ENCODE measurements at places on chromosomes 5 and 9. TPM values are rescaled to one million over a fixed set of nuclear protein-coding genes. Genes with fewer than 3 reads are reported as not detected.

Gene C9orf50
- total RNA-seq, result not detected

Gene RNF183
- not detected for total RNA-seq

Gene BNC2
- 29.0 TPM for total RNA-seq

Gene GZMA
- not detected for total RNA-seq

Gene MACROH2A1
- 184 TPM for total RNA-seq

Gene CDH9
- total RNA-seq, result not detected

Gene HRCT1
- 4.6 TPM for total RNA-seq

Gene FBLL1
- 0.65 TPM for total RNA-seq

Gene HTR1A
- total RNA-seq, result not detected

Gene NR6A1
- 1.1 TPM for total RNA-seq

Gene MUSK
- not detected for total RNA-seq

Gene HDAC3
- 48.6 TPM for total RNA-seq

Gene RAB14
- 44.5 TPM for total RNA-seq

Gene LAMC3
- under 0.01 TPM for total RNA-seq

Gene GPR151
- total RNA-seq, result not detected

Gene PRDM9
- total RNA-seq, result not detected

Gene LCNL1
- total RNA-seq, result not detected

Gene ZBED3
- 7.8 TPM for total RNA-seq

Gene ANKRD55
- 2.6 TPM for total RNA-seq

Gene TRIM7
- total RNA-seq, result 7.9 TPM

Gene KCTD16
- total RNA-seq, result 0.19 TPM

Gene TAF11L10
- total RNA-seq, result not detected

Gene TAF1L
- total RNA-seq, result not detected

Gene DMRT1
- 0.19 TPM for total RNA-seq

Gene DNAH5
- total RNA-seq, result 0.96 TPM

Gene IRX4
- total RNA-seq, result not detected

Gene GABRG2
- not detected for total RNA-seq

Gene SH3TC2
- 15.4 TPM for total RNA-seq

Gene CNTNAP3
- 102 TPM for total RNA-seq

Gene LVRN
- total RNA-seq, result 0.10 TPM

Gene NUTM2G
- total RNA-seq, result not detected

Gene FAM169A
- under 0.01 TPM for total RNA-seq

Gene C5orf58
- total RNA-seq, result not detected

Gene ROR2
- not detected for total RNA-seq

Gene TSSK1B
- under 0.01 TPM for total RNA-seq

Gene PBX3
- total RNA-seq, result 18.6 TPM
